ENCODE measurements at places on chromosomes 5 and 9.

DNA sequence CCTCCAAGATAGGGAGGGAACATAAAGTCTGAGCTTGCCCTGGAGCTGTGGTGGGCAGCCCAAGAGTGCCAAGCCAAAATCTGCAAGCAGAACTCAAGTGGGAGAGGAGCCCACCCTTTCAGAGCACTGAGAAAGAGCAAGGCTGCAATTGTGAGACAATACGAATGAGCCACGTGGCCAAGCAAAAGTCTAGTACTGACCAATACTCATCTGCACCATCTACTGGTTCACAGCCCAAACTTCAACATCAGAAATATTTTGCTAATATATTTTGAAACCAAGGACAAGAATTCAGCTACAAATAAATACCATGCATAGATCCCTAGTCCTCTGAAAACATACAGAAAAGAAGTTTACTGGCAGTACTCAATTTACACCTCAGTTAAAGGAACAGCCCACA lies 696.2 kb upstream of the COX7C start:
- no peak for DNase-seq

DNA sequence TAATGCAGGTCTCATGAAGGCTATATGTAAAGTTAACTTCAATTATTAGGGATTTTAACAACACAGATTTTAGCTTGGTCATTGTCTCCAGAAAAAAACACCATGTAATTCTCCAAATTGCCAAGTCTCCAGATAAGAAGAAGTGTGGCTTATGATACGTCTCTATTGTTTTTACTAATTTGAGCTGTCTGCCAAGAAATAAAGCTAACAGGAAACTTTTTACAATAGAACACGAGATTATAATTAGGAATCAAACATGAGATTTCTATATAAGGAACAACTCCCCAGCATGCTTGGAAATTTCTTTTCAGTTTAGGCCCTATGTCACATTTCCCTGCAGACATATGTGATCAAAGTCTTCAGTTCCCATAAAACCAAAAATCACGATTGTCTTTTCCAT lies 142.7 kb downstream of the MCTP1 start:
- no peak for DNase-seq

GRCh38 chr5:43804723-43805122 lies 201.7 kb downstream of the NNT start:
- no peak for DNase-seq

GRCh38 chr5:153660919-153661318 lies 170.4 kb downstream of the GRIA1 start:
- no peak for DNase-seq

- DNase-seq, result no peak
Measured at GRCh38 chr9:37667706-37668105, 17.0 kb downstream of the FRMPD1 start.

GRCh38 chr5:50559955-50560354 lies 106.5 kb upstream of the PARP8 start:
- no peak for DNase-seq

DNA sequence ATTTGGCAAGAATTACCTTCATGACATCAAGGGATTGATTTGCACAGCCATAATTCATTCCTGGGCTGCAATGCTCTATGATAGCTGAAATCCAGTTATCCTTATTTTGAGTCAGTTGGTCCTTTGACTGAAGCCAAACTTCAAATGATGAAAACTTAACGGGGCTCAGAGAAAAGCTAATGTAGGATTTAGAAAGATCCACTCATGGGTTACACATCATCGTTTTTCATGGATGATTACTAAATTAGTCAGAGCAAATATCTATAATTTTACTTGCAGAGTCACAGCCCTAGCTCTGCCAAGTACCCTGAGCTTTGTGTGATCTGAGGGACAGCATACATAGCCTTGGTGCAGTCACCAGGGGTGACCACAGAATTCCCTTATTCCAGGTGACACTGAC lies 27.3 kb upstream of the MUSK start:
- no peak for DNase-seq

DNA sequence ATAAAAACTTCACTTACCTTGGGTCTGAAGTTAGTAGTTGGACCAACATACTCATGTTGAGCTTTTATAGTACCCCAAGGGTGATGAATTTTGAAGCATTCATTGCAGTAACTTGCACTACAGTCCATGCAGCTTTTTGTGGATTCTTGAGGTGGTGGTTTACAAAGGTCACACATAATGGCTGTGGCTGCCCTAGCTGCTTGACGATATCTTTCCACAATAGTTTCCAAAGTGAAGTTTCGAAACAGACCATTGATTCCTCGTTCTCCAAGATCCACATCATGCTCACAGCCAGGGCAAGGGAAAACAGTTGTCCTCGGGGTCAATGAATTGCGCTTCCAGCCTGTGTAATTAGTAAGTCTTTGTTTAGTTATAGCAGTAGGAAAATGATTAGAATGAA lies 22.7 kb downstream of the TRIM36 start:
- no peak for DNase-seq

- no peak for DNase-seq
Measured at GRCh38 chr9:75414371-75415160, 326.3 kb downstream of the OSTF1 start.

- DNase-seq, result no peak
Measured at GRCh38 chr5:73188764-73189531, 16.0 kb downstream of the TMEM174 start.

GRCh38 chr9:131868766-131869165 lies 128.9 kb upstream of the RAPGEF1 start:
- no peak for DNase-seq

- DNase-seq, result no peak
Measured at GRCh38 chr5:99607124-99607523, 678.3 kb upstream of the CHD1 start.

DNA sequence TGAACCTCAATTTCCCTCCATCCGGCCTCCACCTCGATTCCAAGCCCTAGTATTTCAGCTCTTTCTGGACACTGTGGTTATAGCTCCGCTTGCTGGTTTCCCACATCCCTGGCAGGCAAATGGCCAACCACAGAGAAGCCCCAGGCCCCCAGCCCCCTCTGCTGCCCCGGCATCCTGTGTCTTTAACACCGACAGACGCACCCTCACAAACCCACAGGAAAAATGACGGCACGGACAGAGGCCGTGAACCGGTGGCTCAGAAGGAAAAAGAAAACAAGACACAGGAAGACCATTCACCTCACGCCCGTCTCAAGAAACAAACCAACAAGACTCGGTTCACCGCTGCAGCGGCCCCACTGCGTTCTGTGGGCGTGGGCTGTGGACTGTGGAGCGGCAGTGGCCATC lies 1.5 kb upstream of the CLIC3 start:
- DNase-seq, result no peak

GRCh38 chr5:108814551-108814950 lies 66.9 kb downstream of the FER start:
- DNase-seq, result no peak

DNA sequence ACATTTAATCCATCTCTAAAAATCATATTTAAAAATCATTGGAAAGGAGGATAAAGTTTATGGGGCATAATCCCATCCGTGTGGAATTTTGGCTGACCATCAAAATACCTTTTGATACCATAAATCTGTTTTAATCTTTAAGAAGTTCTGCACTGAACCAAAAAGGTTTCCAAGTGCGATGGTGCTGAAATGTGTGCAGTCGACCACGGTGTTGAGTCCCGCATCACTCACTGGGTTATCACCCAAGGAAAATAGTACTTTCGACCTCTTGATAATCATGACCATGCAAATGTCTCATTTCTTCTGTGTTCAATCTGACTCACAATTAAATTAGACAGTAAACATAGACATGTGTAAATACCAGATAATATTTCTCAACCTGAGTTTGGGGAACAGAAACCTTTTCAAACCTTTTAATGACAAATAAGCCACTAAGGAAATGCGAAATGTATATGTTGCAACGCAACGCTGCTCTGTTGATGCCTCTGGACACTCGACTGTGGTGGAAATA lies 62.0 kb upstream of the CDH6 start:
- DNase-seq, result no peak

GRCh38 chr9:79858508-79858907 lies 286.7 kb downstream of the TLE4 start:
- no peak for DNase-seq

- DNase-seq, result no peak
Measured at GRCh38 chr5:30581198-30581935, 612.1 kb upstream of the CDH6 start.

GRCh38 chr5:87776785-87777184 lies 364.1 kb upstream of the CCNH start:
- DNase-seq, result no peak

- no peak for DNase-seq
Measured at GRCh38 chr5:143241892-143242291, 161.6 kb downstream of the NR3C1 start.

DNA sequence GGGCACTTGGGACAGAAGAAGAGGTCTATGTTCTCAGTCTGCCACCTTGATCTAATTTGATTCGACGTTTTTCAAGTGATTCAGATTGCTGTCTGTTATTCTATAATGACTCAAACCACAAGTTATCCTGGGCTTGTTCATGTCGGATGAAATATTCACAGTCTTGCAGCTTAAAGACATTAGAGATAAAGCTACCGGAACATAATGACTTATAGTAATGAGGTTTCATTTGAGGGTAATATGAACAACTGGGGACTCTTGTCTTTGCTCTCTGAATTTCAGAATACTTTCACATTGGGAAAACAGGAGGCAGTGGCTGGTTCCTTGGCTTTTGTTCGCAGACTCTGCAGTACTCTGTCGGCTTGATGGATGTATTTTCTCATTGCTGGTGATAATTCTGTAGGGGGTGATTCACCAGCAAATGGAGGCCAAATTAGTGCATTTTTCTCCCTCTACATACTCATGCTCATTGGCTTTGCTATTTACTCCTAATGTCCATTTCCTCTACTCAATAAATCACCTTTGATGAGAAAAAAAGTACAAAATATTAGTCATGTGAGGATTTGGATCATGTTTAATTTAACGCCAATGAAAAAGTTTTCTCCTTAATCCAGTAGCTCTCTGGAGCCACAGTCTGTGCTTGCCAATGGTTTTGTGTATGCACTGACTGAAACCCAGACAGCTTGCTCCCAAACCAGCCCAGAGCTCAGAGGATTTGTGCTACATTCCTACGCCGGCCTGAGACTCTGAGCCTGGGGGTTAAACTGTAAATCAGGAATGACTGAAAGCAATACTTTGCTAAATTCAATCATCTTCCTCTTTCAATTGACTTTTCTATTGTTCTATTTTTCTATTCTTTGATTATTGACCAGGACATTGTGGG lies 154.7 kb upstream of the ANKH start:
- DNase-seq, result no peak

- no peak for DNase-seq
Measured at GRCh38 chr5:173689737-173690360, 73.4 kb upstream of the BOD1 start.

GRCh38 chr5:58246461-58246944 lies 213.4 kb downstream of the PLK2 start:
- no peak for DNase-seq

DNA sequence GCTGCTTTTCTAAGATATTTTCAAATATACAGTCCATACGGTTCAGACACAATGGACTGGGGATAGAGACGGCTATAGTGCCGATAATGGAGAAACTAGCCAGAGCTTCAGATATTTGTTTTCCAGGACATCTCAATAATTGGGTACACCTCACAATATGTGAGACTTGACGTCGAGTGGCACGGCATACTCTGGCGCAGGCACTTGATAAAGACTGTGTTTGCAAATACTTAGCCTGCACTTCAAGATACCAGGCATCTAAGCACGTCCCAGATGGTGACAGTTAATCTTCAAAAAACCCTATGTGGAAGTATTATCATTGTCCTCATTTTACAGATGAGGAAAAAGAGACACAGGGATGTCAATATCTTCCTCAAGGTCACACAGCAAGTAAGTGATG lies 48.5 kb downstream of the SEMA5A start:
- DNase-seq, result no peak

DNA sequence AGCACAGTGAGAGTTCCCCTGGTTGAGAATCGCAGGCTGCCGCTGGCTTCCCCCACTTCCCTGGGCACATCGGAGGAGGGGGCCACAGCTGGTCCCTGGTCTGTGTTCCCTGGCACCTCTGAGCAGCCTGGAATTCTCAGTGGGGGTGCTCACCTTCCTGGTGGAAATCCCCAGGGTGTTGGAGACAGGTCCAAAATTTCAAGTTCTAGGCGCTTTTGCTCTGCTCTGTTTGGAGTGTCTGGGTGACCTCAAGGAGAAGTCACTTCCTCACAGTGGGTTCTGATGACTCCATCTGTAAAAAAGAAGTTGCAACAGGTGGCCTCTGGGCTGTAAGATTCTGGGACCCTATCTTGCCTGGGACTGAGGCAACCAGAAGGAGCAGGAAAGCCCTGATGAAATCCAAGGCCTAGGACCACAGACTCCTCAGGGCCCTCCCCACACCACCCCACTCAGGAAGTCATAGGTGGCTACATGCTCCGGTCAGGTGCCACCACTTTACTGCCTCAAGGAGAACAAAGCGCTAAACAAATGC lies at the start of gene TRAF1:
Gene TRAF1, minus strand, starts transcription at position 400 of the 532 bp plus-strand sequence. CDS start 721 bp downstream, outside the sequence.
- DNase-seq, result no peak

GRCh38 chr9:129633207-129633606 lies 7.2 kb downstream of the NTMT1 start:
- no peak for DNase-seq

DNA sequence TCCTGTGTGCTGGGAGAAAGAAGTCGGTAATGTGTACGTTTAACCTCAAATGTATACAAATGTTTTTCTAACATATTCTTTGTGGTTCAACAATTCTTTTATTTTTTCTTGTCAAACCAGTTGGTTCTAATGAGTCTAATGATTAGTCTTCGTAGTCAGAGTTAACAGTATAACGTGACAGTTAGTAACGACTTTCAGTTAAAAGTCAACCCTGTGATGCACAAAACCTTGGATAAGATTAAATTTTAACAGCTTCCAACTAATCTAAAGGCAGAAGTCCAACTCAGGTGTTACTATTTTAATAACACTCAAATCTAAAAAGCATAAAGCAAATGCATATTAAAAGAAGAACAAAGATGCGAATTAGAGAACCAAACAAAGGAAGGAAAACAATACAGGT lies 47.0 kb downstream of the SEMA6A start:
- DNase-seq, result no peak

- DNase-seq, result no peak
Measured at GRCh38 chr9:90423661-90424193, 218.9 kb downstream of the DIRAS2 start.

- DNase-seq, result no peak
Measured at GRCh38 chr9:20844916-20845315, 160.9 kb downstream of the FOCAD start.

- no peak for DNase-seq
Measured at GRCh38 chr5:111720333-111720890, 36.6 kb downstream of the NREP start.

DNA sequence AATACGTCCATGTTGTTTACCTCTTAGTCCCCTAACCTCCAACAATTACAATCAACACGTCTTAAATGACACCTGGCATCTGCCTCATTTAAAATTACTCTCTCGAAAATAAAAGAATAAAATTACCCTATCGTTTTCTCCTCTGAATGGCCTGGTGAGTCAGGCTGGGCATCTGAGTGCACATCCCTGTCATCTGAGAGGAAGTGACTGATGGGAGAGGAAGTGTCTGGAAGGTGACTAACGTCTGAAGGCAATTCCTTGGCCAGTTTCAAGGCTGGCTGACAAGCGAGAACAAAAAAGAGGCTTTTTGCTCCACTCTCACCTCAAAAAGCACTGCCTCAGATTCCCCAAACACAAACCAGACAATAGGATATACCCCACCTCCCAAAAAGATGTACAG lies 57.7 kb downstream of the MAPKAP1 start:
- no peak for DNase-seq
